ENCODE measurements at places on chromosomes 11 and 22.

- no peak for DNase-seq
Observed at GRCh38 chr11:130731401-130731800, 184.9 kb downstream of the SNX19 start.

GRCh38 chr22:30241576-30242371, 4.8 kb downstream of the LIF start:
- DNase-seq, result no peak

GRCh38 chr11:131816051-131816450, 445.6 kb downstream of the NTM start:
- DNase-seq, result no peak

GRCh38 chr11:897253-898142, 13.1 kb downstream of the CHID1 start:
- no peak for DNase-seq

GRCh38 chr22:38193580-38193979, 8.2 kb upstream of the MAFF start:
- no peak for DNase-seq

GRCh38 chr11:33291004-33291777, 34.0 kb downstream of the HIPK3 start:
- no peak for DNase-seq

- no peak for DNase-seq
Observed at GRCh38 chr11:111807076-111807475, 40.9 kb upstream of the PPP2R1B start.

DNA sequence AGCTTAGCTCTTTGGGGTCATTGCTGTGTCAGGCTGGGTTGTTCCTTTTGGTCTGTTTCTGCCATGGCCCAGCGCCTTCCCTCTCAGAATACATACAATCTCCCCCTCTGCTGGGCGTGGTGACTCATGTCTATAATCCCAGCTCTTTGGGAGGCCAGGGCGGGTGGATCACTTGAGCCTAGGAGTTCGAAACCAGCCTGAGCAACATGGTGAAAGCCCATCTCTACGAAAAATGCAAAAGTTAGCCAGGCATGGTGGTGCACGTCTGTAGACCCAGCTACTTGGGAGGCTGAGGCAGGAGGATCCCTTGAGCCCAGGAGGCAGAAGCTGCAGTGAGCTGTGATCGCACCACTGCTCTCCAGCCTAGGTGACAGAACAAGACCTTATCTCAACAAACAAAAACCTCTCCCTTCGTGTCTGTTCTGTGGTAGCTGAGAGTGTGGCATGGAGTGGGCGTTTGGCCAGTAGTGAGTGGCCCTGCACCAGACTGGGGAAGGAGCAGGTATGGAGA, 46.7 kb upstream of the RAB1B start:
- DNase-seq, result no peak

- DNase-seq, result no peak
Observed at GRCh38 chr11:48005831-48006270, 25.5 kb downstream of the PTPRJ start.

DNA sequence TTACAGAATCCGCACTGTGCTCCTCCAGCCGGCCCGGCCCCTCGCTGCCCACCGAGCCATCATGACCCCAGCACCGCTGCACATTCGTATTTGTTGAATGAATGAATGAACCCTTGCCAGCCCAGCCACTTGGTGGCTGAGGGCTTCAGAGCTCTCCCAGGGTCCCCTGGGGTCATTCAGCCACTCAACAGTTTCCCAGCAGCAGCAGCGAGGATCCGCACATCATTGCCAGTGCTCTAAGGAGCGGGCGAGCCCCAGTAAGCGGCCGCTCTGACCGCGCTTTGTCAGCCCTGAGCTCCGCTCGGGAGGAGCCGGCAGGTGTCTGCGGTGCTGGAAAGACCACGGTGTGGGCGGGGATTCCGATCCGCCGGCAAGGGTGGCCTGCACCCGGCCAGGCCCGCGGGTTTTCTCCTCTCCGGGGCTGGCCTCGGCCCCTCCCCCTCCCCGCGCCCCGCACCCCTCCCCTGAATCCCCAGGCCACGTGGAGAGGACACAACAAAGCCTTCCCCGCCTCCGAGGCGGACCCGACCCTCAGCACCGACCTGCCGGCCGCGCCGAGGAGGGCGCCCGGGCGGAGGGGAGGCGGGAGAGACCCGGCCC, 563 bp downstream of the BID start:
- DNase-seq, result no peak

DNA sequence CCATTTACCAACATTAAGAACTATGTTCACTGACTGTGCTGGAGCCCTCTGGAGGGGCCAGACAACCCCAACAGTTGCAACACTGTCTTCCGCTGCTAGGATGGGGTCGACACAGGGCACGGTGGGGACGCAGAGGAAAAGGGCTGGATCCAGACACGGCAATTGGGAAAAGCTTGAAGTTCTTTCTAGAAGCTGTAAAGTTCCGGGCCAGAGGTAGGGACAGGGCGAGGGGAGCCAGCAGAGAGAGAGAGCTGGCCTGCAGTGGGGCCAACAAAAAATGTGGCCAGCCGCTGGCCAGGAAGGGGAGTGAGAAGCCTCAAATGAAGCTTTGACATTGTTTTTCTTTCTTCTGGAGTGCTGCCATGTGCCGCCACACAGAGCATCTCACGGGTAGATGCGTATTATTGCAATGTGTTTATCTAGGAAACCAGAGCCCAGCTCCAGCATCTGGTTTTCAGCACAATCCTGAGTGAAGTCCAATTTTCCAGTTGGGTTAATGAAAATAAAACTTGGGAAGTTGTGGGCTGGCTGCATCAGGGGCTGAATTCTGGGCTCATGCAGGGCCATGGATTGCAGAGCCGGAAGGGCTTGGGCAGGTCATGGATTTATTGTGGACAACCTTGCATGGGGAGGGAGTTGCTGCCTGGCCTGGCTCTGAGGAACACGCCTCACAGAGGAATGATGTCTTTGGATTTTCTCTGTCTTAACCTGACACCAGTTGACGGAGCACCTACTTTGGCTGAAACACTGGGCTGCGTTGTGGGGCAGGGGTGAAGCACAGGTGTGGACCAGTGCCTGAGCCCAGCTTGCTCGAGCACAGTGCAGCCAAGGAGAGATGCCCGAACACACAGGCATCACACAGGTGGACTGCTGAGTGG, 67.6 kb upstream of the AMPD3 start:
- DNase-seq, result peak; percentile 88

- DNase-seq, result no peak
Observed at GRCh38 chr11:73198677-73199076, 19.4 kb upstream of the P2RY2 start.

- DNase-seq, result no peak
Observed at GRCh38 chr11:124769806-124770774, 8.0 kb upstream of the ESAM start.

DNA sequence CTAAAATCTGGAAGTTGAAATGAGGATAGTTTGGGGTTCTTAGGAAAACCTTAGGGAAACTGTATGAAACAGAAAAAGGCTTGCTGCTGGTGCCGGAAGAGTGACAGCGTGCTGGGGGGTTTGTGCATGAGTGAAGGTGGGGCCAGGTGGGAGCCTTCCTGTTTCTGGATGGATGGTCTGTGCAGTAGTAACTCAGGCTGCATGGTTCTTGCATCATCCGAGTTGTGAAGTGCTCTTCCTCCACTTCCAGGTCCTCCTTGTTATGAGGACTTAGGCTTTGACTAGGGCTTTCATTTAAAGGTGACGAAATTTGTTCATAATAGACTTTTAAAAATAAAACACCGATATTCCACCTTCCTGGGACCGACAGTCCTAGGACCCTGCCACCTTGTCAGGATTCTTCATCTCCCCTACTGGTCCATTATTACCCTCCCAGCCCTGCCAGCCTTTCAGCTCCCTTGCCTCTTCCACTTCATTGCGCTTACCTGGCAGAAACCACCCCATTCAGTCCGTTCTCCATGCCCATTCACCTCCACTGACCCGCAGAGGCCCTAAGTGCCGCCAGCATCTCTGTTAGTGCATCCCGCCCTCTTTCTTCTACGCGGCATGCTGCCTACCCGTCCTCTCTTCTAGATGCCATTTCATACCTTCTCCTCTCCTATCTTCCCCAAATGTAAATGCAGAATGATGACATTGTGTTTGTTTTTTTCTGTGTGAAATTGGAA, 47.3 kb downstream of the PPFIA1 start:
- no peak for DNase-seq

GRCh38 chr11:75350743-75351540, 519 bp downstream of the ARRB1 start:
- DNase-seq, result no peak

DNA sequence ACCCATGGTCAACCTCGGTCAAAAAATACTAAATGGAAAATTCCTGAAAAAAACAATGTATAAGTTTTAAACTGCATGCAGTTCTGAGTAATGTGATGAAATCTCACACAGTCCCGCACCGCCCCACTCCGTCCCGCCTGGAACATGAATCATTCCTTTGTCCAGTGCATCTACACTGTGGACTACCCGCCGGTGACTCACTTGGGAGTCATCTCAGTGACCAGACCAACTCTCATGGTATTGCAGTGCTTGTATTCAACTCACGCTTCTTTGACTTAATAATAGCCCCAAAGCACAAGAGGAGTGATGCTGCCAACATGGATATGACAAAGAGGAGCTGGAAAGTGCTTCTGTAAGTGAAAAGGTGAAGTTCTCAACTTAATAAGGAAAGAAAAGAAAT, 48.8 kb downstream of the ARHGAP32 start:
- peak; percentile 99 for DNase-seq

- peak; percentile 75 for DNase-seq
Observed at GRCh38 chr11:9716275-9717039, 52.6 kb downstream of the SWAP70 start.

- DNase-seq, result no peak
Observed at GRCh38 chr11:76237914-76238313, 31.6 kb upstream of the WNT11 start.

DNA sequence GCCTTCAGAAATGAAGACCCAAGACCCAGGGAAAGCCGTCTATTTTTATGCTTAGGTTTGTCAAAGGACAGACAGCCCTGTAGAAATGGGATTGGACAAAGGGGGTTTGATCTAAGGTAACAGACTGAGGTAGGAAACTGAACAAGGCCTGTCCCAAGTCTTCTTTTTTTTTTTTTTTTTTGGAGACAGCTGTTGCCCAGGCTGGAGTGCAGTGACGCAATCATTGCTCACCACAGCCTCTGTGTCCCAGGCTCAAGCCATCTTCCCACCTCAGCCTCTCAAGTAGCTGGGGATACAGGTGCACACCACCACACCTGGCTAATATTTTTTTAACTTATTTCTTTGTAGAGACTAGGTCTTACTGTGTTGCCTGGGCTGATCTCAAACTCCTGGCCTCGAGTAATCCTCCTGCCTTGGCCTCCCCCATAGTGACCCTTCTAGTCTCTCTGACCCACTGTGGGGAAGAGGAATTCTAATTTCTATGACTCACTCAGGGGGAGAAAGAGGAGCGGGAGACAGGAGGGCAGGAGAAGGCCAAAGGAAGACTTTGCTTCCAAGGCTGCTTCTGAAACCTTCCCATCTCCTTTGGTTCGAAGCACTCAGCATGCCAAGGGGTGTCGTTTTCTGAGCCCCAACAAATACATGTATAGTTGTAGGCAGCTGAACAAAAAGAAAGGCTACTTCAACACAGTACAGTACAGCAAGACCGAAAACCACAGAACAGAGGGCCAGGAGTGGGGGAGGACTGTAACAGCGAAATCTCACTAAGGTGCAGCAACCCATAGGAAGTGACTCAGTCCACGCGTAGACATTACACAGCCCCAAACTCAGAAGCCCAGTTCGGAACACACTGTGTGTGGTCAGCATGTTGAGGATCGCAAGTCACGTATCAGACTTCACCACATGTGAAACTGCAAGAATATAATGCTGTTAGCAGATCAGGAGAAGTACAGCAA, 872 bp downstream of the TMA7B start:
- DNase-seq, result peak; percentile 99

Data from skeletal muscle cell (primary cell).